ENCODE measurements at places on chromosomes 5 and 9.

GRCh38 chr9:118366228-118366627 lies 662.0 kb downstream of the TLR4 start:
- peak; percentile 11 for DNase-seq

DNA sequence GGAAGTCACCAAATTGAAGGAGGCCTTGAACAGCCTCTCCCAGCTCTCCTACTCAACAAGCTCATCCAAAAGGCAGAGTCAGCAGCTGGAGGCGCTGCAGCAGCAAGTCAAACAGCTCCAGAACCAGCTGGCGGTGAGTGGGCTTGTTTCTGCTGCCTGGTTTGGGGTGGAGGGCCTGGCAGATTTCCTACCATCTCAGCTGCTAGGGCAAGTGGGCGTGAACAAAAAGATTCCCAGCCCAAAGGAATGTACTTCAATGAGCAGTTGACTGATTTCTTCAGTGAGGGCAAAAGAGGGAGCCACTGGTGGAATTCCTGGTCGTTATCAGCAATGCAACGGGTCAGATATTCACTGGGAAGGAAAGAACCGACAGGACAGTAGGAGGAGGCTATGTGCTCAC lies 12.6 kb upstream of the TTC23L start:
- no peak for DNase-seq

DNA sequence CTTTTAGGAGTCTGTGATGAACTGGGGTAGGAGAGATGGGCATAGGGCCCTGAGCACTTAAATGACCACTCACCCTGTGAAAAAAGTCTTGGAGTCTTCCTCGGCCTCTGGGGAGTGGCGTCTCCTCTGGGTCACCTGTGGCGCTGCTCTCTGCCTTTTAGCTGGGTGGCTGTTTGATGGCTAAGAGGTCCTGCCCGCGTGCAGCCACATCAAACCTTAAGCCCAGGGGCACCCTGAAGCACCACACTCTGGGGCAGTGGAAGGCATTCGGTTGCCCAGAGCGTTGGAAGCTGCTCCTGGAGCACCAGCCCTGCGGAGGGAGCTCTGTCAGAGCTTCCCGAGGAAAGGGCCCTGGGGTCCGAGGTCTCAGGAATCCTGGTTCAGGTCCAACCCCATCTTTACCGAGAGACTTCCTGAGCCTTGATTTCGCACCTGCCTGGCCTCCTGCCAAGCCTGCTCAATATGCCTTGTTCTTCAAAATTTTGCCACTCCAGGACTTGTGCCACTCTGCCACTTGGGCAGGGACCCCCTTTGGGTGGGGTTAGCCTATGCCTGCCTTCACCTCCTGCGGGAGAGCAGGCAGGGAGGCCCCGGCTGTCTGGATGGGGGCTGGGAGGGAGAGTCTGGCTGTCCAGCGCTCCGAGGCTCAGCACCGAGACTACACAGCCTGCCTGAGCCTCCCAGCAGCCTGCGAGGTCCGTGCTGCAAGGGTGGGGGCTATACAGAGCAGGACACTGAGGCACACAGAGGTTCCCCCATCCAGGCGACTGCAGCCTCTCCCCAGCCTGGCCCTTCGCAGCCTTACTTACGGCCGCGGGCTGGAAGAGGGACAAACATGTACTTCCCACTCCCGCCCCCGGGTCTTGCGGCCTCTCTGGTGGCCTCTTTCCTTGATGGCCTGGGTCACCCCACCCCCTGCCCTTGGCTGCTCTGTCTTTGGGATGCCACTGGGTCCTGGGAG lies 63.4 kb upstream of the RNU6ATAC start:
- no peak for DNase-seq

- no peak for DNase-seq
Observed at GRCh38 chr5:59800347-59800893, 93.1 kb downstream of the PDE4D start.

- DNase-seq = peak; percentile 54
Observed at GRCh38 chr5:73994963-73995362, 369.0 kb downstream of the ARHGEF28 start.

DNA sequence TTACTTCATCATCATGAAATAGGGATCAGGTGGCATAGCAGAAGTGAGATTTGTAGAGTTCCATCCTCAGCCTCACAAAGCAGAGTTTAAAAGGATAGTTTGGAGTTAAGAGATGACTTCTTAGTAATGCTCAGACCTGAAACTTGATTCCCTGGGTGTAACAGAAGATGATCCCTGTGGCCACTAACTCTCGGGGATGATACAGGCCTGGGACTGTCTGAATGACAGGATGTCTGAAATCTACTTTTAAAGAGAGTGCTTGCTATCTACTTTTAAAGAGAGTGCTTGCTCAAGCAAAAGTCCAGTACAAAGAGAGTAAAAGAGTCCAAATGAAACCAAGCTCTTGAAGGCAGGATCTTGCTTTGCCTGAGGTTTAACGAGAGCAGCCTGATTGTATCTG lies 14.6 kb downstream of the ADAMTS16 start:
- no peak for DNase-seq

- no peak for DNase-seq
Observed at GRCh38 chr5:156191547-156191946, 135.4 kb upstream of the SGCD start.

GRCh38 chr9:115739096-115739875 lies 414.3 kb upstream of the PAPPA start:
- DNase-seq = no peak

DNA sequence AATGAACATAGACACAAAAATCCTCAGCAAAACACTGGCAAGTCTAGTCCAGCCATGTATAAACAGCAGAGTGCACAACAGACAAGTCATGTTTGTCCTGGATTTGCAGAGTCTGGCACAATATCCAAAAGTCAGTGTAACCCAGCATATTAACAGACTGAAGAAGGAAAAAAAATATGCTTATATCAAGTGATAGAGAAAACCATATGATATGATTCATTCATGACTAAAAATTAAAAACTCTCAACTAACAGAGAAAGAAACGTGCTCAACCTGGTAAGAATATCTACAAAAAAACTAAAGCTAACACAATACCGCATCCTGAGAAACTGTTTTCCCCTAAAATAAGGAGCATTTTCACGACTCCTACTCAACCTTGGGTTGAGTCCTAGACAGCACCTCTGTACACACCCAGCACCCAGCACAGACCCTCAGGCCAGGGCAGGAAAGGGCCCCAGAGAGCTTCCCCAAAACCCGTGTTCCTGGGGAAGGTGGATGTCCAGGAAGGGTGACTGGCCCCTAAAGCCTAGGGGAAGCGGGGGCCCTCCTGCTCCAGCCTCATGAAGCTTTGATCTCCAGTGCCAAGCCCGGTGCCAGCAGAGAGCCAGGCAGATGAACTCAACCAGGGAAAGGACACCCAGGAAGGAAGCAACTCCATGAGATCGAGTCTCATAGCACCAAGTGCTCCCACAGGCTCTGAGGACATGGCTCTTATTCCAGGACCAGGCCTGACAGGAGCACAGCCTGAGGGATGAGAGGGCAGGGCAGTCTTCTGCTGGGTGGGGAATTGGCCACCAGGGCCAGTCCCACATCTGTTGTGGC lies 38.9 kb downstream of the ADAMTS2 start:
- no peak for DNase-seq

- no peak for DNase-seq
Observed at GRCh38 chr5:117859176-117859575, 1129.2 kb downstream of the DTWD2 start.

GRCh38 chr9:93830012-93830596 lies 125.1 kb downstream of the BARX1 start:
- no peak for DNase-seq

DNA sequence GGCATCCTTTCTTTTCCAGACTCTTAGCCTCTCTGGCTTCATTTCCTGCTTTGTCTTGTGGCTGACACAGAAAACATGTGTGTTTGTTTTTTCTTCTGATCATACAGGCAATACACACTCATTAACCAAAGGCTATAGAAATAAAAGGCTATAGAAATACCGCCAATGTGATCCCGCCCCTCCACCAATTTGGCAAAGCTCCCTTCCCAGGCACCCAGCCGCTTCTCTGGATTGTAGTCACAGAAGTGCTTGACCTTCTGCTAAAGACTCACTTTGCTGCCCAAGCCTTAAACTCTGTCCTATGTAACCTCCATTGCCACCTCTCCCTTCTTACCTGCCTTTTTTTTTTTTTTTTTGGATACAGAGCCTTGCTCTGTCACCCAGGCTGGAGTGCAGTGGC lies 5.3 kb downstream of the TXNDC15 start:
- no peak for DNase-seq

DNA sequence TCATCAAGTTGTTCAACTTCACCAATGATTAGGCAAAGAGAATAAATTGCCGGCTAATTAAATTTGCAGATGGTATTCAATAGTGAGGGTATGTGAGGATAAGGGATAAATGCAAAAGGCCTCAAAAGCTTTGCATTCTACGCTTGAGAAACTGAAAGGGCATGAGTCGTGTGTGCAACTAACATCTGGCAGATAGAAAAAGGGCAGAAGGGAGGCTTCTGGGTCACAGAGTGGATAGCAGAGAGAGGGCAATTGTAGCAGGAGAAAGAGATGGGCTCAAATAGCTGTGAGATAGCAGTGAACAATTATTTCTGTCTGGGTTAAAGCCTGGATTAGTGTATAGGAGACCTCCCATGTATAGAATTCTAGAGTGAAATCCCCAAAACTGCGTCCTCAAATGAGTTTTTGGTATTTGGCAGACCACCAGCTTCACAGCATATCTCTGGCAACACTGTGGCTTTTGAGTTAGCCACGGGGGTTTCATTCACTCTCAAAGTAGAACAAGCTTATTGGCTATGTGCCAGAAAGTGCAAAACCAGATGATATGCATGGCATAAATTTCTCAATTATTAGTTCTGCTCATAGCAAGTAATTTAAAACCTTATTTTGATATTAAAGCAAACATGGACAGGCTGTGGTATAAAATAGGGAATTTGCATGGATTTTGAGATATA lies 586.3 kb downstream of the BRINP1 start:
- DNase-seq = no peak

DNA sequence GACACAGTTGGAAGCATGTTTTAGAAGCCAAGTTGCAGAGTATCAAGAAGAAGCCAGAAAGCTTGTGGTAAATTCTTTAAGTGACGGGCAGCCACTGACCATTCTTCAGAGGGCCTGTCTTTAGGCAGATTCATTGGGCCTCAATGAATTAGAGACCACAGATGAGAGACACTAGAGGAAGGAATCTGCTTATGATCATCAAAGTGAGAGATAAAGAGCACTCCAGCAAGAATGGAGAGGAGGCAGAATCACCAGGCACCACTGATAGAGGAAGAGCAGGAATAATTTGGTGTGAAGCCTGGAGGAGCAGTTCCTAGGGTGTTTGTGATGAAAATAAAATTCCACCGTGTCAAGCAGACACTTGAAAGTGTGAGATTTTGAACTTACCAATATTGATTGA lies 365.9 kb upstream of the SLC30A5 start:
- DNase-seq = no peak

GRCh38 chr5:116492016-116492623 lies 82.5 kb downstream of the SEMA6A start:
- peak; percentile 31 for DNase-seq
